ENCODE measurements at places on chromosomes 7 and 10.

GRCh38 chr10:62541811-62542210 lies 167.6 kb downstream of the ZNF365 start:
- no peak for DNase-seq

DNA sequence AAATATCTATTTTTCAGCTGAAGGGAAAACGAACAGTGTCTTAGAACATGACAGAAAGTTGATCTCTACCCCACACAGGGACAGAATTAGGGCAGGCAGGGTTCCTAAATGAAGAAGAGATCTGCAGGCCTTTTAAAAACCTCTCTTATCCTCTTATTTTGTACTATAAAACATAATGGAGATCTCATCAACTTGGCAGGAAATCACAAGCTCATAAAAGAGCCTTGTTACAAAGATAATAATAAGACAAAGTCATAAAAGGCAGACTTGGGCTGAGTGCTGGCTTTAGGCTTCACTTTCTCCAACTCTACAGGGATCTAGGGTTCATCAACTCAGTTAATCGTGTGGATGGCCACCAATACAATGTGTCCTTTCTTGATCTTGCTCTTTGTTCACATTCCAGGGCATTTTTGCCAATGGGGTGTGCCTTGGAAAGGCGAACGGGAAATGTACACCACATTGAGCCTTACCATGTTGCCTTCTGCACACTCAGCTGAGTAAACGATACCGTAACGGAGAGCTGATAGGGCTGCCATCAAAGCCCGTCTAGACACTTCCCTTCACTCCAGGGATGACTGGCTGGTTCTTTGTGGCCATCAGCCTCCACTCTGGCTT lies 7.1 kb upstream of the TEX36 start:
- DNase-seq = no peak

DNA sequence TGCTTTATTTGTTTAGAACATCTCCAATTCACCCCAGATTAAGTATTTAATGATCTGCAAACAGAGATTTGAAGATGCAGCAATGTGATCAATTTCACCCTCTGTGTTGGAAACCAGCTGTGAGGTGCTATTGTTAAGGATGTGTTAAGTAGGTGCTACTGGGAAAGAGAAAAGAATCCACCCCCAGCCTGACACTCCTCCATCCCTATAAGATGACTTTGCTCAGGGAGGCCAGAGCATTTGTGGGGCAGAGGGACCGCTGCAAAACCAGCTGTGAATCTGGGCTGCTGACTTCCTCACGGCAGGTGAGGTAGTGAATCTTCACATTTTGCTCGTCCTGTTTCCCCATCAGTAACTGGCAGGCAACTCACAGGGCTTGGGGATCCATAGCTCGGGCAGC lies 297.5 kb downstream of the GFRA1 start:
- no peak for DNase-seq

- DNase-seq = no peak
Observed at GRCh38 chr10:114481055-114481454, 76.8 kb upstream of the AFAP1L2 start.

DNA sequence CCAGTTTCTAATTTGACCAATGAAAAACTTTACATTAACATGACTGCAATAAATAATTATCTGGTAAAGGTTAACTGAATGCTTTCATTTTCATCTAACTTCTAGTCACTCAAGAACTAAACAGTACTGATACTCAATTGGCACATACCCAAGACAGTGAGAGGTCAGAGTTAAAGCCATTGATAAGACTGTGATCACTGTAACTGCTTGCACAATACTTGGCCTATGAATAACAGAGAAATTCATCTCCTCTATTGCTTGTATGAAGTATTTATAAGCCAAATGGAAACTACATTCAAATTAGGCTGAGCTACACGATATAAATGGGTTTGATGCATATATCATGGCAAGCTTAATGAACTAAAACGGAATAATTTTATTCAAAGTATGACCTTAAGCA lies 43.0 kb downstream of the HERC4 start:
- DNase-seq = no peak

DNA sequence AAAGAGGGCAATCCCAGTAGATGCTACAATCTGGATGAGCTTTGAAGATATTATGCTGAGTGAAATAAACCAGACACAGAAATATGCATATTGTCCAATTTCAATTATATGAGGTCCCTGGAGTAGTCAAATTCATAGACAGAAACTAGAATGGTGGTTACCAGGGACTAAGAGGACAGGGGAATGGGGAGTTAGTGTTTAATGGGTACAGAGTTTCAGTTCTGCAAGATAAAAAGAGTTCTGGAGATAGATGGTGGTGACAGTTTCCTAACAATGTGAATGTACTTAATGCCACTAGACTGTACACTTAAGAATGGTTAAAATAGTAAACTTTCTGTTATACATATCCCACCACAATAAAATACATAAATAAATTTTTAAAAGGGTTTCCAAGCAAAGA lies 236.6 kb downstream of the ELMO1 start:
- no peak for DNase-seq

GRCh38 chr7:149854611-149855360 lies 16.6 kb downstream of the ZNF862 start:
- DNase-seq = no peak

All from stimulated activated CD4-positive, alpha-beta T cell treated with anti-CD3 and anti-CD28 coated beads, TNF-alpha, amount 100 ng/mL, for 48 hours (primary cell).